Head of caudate nucleus (tissue), 42 donors: ENCODE measurements at places on chromosomes 2 and 18.
A peak's percentile ranks its signal among the peaks of the same experiment; 100 is the strongest.

DNA sequence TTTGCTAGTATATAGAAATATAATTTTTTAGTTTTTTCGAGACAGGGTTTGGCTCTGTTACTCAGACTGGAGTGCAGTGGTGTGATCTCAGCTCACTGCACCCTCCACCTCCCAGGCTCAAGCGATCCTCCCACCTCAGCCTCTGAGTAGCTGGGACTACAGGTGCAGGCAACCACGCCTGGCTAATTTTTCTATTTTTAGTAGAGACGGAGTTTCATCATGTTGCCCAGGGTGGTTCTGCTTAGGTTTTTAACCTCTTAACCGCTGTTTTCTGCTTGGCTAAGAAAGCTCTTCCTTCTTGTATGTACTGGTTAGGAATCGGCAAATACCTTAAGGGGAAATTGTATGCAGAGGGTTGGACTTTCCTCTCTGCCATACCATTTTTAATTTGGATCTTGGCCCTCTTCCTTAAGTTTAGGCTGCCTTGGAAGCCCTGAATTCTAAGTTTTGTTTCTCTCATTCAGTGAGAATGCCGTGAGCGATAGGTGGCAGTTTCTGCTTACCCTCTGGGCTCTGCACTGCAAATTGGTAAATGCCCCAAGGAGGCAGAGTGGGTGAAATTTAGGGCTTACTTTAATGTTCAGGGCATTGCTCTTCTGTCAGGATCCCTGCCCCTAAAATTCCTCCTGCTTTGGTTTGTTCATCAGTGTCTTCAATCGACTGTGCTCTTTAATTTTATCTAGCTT is 32.3 kb downstream of the EML6 start:
- DNase-seq = peak; percentile 8

GRCh38 chr2:32688541-32688940 is 60.7 kb downstream of the TTC27 start:
- DNase-seq = no peak

DNA sequence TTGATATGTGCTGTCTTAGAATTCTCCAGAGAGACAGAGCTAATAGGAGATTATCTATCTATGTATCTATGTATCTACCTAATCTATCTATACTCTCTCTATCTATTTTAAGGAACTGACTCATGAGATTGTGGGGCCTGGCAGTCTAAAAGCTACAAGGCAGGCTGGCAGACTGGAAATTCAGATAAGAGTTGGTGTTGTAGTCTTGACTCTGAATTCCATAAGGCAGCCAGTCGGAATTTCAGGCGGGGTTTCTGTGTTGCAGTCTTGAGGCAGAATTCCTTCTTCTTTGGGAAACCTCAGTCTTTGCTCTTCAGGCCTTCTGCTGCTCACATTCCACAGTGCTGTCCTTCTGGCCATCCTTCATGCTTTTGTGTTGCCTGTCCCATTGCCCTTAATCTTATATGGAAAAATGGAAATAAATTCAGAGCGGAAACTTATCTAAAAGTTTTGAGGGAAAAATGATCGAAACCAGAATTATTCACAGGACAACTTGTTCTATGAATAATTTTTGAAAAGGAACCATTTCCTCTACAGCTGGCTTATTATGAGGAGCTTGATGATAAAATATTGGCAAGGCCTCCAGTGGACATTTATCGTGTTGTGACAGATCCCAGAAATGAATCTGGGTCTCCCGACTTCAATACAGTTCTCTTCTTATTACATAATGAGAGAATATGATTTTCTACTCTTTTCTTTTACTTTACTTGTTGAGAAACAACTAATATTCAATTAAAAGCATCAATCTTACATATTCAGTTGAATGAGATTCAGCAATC is 10.8 kb downstream of the IL1RL1 start:
- no peak for DNase-seq

DNA sequence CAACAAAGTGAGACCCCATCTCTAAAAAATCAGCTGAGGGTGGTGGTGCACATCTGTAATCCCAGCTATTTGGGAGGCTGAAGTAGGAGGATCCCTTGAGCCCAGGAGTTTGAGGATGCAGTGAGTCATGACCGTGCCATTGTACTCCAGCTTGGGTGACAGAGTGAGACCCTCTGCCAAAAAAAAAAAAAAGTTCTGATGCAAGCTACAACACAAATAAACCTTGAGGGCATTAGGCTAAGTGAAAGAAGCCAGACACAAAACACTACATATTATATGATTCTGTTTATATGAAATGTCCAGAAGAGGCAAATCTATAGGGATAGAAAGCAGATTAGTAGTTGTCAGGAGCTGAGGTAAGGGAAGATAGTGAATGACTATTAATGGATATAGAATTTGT is 13.0 kb downstream of the YWHAQ start:
- no peak for DNase-seq

DNA sequence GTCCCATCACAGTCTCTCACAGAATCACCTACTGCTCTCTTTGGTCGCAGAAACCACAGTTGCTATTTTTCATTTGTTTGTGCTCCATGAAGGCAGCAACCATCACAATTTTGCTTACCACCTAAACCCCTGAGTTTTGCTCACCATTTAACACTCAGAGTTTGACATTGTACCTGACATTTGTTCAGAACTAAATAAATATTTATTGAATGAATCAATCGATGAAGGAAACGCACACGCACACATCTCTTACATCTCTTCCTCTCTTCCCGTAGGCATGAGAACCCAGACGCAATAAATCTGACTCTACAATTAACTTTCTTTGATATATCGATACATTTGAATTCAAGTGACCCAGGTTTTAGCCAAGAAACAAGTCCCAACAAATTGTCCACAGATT is 105.5 kb upstream of the RNF152 start:
- no peak for DNase-seq

GRCh38 chr18:56516789-56517188 is 121.6 kb downstream of the TXNL1 start:
- no peak for DNase-seq

DNA sequence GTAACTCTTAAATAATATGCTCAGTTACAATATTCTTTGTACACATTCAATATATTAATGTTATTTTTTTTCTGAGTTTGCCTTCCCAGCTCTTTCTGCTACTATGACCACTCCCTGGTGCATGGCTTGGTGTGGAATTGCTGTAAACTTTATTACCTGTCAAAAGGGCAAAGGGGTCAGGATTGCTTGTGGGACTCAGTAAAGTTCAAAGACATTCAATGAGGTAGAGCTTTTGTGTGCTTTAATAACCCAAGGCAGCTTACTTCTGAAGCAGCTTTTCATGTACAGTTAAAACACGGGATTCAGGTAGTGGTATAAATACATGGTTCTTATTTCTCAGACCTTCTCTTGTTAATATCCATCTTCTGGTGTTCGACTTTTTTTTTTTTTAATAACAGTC is 132.8 kb downstream of the MEIS1 start:
- DNase-seq = no peak

DNA sequence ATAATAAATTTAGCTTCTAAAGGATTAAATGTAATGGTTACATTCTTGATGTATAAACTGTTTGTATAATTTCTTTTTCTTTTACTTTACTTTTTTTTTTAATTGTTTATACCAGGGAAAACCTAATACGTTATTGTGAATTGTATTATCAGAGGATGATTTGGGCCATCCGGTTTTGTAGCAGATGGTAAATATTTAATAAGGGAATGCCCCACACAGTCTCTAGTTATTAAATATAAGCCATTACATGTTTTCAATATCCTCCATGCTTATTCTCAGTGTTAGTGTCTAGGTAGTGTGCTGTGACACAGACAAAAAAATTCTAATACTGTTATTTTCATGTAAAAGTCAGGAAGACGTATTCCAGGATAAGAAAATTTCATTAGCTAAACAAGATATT is 553.9 kb downstream of the ZNF804A start:
- DNase-seq = no peak

DNA sequence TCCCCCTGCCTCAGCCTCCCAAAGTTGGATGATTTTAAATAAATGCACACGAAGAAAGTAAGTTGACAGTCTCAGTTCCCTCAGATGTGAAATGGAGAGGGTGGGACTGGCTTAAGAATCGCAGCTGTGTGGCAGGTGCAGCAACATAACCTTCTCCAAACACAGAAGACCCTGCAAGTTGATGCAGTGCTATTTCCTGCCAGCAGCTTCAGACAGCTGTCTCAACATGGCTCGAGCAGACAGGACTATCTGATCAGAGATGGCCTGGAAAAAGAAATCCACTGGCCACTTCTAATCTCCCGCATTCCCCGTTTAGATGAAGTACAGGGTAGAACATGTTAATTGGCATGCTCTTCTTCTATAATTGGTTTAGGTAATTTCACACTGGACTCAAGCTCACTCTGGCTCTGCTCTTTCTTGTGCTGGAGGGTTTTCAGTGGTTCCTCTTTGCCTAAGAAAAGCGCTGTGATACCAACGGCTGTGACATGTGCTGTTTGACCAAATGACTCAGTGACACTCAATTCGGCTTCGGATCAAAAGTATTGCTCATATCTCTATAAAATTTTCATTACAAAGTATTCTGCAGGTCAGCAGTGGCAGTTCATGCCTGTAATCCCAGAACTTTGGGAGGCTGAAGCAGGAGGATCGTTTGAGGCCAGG is 40.2 kb downstream of the MYOM1 start:
- DNase-seq = no peak

DNA sequence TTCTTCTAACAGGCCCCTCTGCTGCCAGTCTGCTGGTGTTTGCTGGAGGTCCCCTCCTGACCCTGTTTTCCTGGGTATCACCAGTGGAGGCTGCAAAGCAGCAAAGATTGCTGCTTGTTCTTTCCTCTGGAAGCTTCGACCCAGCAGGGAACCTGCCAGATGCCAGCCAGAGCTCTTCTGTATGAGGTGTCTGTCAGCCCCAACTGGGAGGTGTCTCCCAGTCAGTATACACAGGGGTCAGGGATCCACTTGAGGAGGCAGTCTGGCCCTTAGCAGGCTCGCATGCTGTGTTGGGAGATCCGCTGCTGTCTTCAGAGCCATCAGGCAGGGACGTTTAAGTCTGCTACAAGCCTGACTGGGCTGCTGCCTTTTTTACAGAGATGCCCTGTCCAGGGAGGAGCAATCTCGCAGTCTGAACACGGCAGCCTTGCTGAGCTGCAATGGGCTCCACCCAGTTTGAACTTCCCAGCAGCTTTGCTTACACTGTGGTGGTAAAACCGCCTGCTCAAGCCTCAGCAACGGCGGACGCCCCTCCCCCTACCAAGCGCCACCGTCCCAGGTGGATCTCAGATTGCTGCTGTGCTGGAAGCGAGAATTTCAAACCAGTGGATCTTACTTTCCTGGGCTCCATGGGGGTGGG is 29.9 kb downstream of the CHCHD5 start:
- no peak for DNase-seq
